NCI-H1105 treated with DMSO at 0.1 percent for 48 hours (cell line): ENCODE measurements at places on chromosomes 3 and 15.
A peak's percentile ranks its signal among the peaks of the same experiment; 100 is the strongest.

DNA sequence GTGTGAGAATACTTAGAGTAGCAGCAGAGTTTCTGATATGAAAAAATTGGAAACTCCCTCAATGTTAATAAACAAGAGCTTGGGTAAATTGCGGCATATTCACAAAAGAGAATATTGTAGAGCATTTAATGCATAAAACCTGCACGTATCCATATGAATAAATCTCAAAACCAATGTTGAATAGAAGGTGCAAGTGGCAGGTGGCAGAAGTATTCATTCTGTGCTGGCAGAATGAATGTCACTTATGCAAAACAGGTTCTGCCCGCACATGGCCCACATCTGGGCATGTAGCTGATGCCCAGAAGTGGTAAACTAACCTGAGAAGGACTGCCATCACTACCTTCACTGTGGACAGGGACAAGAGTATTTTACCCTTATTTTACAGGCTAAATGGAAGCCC is 14.1 kb upstream of the PRSS50 start:
- DNase-seq, result no peak

GRCh38 chr3:128366136-128366535 is 100.6 kb downstream of the DNAJB8 start:
- no peak for DNase-seq

- no peak for DNase-seq
Measured at GRCh38 chr3:147422196-147422595, 13.0 kb downstream of the ZIC1 start.

DNA sequence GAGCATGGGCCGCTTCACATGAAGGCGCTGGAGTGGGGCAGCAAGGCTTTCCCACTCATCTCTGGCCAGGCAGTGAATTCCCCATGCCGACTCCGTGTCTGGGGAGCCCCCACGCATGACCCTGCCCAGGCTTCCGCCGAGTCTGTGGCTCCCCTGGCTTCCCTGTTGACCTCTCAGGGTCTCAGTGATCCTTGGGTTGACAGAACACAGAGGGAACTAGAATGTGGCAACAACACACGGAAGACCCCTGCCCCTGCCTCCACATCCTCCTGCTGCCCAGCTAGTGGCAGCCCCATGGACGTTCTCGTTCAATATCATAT is 61.3 kb downstream of the ATP2B2 start:
- DNase-seq, result no peak

DNA sequence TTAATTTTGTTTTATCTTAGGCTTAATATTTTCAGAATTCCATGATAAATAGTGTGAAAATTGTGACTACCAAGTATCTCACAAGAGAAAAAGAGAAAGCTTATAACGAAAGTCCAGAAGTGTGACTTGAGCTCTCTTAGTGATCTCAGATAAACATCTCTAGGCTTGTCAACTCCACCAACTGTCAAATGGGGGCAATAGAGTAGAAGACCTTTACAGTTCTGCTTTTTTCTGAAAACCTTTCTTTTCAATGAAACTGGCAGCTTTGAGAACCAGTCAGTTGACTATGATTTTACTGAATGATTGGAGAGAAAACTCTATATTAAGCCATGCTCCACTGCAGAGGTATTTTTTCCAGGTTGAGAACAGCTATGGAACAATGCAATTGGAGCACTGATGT is 119.2 kb upstream of the TP63 start:
- DNase-seq, result no peak

- peak; percentile 74 for DNase-seq
Measured at GRCh38 chr3:165195640-165196576, at the start of gene SLITRK3. SLITRK3 (minus strand) TSS chr3:165196384; CDS start chr3:165190830, 5,554 bp downstream.
